Naive thymus-derived CD8-positive, alpha-beta T cell (primary cell): ENCODE measurements at places on chromosomes 7 and 10. TPM values are rescaled to one million over a fixed set of nuclear protein-coding genes. Genes with fewer than 3 reads are reported as not detected.

Gene NEURL1
- total RNA-seq: 1.2 TPM

Gene STEAP1B
- not detected for total RNA-seq

Gene HOXA10
- total RNA-seq: not detected

DNA sequence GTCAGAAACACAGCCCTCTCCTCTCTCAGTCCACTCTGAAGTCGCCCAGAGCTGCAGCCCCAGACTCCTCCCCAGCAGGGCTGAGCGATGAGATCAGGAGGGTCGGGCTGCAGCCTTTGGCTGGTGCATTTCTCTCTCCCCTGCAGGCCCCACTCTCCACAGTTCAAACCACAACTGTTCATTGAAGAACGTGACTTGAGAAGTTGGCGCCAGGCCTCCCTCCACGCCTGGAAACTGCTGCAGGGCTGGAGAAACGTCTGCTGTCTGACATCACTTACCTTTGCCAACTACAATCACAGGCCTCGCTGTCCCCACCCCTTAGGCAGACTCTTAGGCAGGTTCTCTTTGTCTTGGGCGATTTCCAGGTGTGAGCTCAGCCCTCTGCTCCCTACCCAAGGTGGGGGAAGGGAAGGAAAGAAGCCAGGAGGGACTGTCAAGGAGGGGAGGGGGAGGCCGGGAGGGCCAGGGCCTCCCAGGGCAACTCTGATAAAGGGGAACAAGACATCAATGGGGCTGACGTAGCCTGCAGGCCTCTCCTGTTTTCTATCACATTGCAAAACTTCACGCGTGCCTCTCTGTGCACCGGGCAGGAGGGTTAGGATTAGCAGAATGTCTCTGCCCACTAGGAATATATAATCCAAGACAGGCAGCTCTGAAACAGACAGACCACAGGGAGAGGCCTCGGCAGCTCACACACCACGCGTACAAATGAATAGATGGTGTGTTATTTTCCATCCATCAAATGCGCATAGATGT, 32.7 kb downstream of the CALML5 start:
- H3K27ac ChIP-seq: peak overlapping the region; percentile 46
- no peak for DNase-seq
- H3K4me1 ChIP-seq: peaks cover 5% of the 10 kb centered on the region
- no peaks in the 10 kb centered on the region for H3K36me3 ChIP-seq

DNA sequence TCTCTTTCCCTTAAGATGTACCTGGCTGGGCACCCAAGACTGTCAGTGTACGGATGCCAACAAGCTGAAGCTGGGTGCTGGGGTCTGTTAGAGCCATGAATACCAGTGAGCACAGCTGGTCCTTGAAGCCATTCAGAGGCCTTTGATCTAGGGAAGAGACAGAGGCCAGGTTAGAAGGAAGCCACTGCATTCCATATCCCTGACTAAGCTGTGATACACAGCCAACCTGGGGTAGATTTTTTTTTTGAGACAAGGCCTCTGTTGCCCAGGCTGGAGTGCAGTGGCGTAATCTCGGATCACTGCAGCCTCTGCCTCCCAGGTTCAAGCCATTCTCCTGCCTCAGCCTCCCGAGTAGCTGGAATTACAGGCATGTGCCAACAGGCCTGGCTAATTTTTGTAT, 20.8 kb downstream of the ZDHHC16 start:
- no peak overlapping the region for H3K4me3 ChIP-seq
- no peak overlapping the region for H3K27ac ChIP-seq
- peaks cover 81% of the 10 kb centered on the region for H3K36me3 ChIP-seq
- no peaks in the 10 kb centered on the region for H3K27me3 ChIP-seq

DNA sequence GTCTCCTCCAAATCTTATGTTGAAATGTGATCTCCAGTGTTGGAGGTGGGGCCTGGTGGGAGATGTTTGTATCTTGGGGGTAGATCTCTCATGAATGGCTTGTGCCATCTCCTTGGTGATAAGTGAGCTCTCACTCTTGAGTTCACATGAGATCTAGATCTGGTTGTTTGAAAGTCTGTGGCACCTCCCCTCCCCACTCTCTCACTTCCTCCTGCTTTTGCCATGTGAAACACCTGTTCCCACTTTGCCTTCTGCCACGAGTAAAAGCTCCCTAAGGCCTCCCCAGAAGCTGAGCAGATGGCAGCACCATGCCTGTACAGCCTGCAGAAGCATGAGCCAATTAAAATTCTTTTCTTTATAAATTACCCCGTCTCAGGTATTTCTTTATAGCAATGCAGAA, 23.5 kb downstream of the TMEM229A start:
- no peak overlapping the region for H3K27ac ChIP-seq
- H3K27me3 ChIP-seq: peaks cover 2% of the 10 kb centered on the region
- no peak for DNase-seq

DNA sequence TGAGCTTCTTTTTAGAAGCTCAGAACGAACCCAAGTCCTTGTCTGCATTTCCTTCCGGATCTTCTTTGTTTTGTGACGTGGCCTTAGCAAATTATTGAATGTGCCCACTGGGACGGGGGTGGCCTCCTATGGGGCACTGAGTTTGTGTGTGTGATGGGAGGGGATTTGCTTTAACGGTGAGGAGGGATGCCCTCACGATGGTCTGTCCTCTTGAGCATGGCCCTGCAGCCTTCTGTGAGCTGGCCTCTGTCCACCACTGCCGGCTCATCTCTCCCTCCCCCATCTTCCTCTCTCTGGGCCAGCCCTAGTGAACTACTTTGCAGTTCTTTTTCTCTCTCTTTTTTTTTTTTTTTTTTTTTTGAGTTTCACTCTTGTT, 62.9 kb upstream of the MKRN1 start:
- H3K4me1 ChIP-seq: peaks cover 10% of the 10 kb centered on the region
- H3K27me3 ChIP-seq: peaks cover 12% of the 10 kb centered on the region
- H3K36me3 ChIP-seq: no peaks in the 10 kb centered on the region
- no peak for DNase-seq
- no peak overlapping the region for H3K27ac ChIP-seq

DNA sequence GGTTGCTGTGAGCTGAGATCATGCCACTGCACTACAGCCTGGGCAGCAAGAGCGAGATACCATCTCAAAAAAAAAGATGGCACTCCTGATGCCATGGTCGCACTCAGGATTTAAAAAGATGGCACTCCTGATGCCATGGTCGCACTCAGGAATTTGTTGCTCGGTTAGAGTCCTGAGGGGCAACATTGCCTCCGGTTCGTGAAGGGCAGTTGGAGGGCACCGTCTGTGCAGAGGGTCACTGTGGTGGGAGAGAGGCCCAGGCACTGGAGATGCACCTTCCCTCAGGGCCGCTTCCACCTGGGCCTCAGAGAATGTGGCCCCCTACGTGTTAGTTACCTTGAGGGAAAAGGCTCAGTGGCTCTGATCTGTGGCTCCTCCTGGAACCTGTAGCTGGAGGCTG, 18.3 kb downstream of the GTPBP4 start:
- H3K36me3 ChIP-seq: peaks cover 23% of the 10 kb centered on the region
- H3K4me1 ChIP-seq: peaks cover 2% of the 10 kb centered on the region
- no peaks in the 10 kb centered on the region for H3K27me3 ChIP-seq
- no peak overlapping the region for H3K4me3 ChIP-seq
- DNase-seq: no peak

GRCh38 chr10:94890264-94891022, 48.0 kb upstream of the CYP2C9 start:
- H3K4me3 ChIP-seq: no peak overlapping the region
- no peaks in the 10 kb centered on the region for H3K36me3 ChIP-seq
- no peak for DNase-seq
- no peaks in the 10 kb centered on the region for H3K4me1 ChIP-seq

DNA sequence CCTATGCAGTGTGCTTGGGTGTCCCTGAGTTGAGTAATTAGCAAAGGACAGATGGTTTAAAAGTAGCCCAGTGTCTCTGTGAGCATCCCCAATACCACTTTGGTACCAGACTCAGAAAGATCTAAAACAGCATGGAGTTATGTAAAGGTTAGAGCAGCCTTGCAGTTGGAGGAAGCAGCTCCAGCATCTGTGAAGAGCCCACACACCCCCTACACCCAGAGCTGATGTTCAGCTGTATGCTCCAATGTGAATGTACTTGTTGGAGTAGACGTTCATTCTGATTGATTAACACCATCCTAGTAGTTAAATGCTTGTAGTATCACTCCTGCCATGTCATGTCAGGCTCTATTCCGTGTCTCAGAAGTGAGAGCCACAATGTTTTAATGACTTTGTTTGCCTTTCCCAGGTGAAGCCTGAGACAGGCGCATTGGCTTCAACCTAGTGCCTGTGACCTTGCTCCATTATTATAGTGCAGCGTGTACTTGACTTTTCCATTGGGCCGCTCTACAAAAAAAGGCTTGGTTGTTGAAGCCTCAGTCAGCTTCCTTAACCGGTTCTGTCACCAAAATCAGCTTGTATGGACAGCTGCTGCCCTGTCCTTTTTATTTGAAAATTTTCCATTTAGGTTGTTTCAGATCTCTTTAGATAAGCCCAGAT, 154.2 kb downstream of the LCOR start:
- H3K27ac ChIP-seq: no peak overlapping the region
- no peak overlapping the region for H3K4me3 ChIP-seq
- H3K27me3 ChIP-seq: no peaks in the 10 kb centered on the region
- peaks cover 5% of the 10 kb centered on the region for H3K36me3 ChIP-seq
- no peak for DNase-seq

GRCh38 chr7:23438171-23438570, 32.1 kb downstream of the IGF2BP3 start:
- H3K4me3 ChIP-seq: no peak overlapping the region
- H3K36me3 ChIP-seq: no peaks in the 10 kb centered on the region
- DNase-seq: no peak
- H3K27me3 ChIP-seq: peaks cover 14% of the 10 kb centered on the region
- no peaks in the 10 kb centered on the region for H3K4me1 ChIP-seq

DNA sequence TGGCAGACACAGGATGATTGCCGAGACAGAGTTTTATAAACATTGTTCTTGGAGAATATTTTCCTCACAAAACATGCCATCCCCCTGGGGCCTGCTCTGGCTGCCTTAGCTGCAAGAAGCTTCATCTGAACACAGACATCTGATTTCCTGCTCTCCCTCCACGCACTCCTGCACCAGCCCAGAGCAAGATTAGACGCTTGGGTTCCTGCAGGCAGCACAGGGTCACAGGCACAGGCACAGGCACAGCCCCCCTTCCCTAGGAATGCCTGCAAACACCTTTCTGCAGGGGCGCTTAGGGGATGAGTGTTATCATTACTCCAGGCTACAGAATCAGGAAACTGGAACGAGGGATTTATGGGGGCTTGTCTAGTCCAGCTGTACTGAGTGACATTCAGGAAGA, 450.3 kb downstream of the GRID1 start:
- no peaks in the 10 kb centered on the region for H3K4me1 ChIP-seq
- no peak overlapping the region for H3K27ac ChIP-seq
- no peaks in the 10 kb centered on the region for H3K27me3 ChIP-seq
- DNase-seq: no peak
- H3K4me3 ChIP-seq: no peak overlapping the region
- H3K36me3 ChIP-seq: no peaks in the 10 kb centered on the region
